ENCODE measurements at places on chromosomes 6 and 20.

- DNase-seq = no peak
Measured at GRCh38 chr6:40892223-40892622, 146.8 kb downstream of the UNC5CL start.

- no peak for DNase-seq
Measured at GRCh38 chr20:19817017-19817416, 59.0 kb downstream of the RIN2 start.

DNA sequence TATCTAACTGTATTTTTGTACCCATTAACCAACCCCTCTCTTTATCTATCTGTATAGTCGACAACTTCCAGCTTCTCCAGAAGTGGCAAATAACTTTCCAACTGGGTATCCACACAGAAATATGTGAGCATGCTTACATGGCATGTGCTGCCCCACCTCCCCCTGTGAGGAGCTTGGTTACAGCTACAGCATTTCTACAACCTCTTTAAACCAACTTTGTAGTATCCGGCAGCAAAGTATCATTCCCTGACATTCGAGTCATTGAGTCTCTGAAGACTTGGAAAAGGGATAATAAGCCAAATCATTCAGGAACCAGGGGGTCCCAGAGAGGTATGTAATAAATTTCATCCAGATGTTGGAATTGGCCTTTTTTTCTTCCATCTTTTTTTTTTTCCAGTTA lies 48.2 kb upstream of the ASIP start:
- DNase-seq = no peak

- no peak for DNase-seq
Measured at GRCh38 chr20:41623625-41624375, 5.6 kb upstream of the CHD6 start.

DNA sequence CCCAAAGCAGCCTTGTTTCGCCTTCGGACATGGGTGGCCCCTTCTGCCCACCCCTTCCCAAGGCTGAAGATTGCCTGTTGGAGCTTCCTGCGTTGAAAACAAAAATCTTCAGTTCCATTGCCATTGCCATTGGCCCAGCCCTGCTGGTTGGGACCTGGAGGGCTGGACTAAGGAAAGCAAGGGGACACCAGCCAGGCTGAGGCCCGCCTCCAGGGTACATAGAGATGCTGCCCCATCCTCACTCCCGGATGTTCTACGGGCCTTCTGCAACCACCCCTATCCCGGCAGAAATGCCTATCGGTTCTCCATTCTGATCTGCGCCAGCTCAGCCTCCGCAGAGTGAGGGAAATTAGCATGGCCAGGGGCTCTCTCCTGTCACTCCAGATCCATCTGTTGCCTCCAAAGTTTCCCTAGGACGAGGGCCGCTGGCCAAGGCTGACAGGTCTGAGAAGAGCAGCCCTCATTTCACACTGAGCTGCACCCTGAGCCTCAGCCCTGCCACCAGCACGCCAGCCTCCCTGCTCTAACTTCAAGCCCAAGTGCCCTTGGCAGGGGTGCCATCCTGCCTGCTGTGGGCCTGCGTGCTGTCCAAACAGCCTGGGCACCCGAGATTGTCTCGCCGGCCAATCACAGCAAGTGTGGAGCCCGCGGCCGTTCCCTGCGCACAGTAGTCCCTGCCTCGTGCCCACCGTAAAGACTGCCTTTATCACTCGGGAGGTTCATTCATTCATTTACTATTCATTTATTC lies 13.4 kb upstream of the STX16 start:
- DNase-seq = no peak

DNA sequence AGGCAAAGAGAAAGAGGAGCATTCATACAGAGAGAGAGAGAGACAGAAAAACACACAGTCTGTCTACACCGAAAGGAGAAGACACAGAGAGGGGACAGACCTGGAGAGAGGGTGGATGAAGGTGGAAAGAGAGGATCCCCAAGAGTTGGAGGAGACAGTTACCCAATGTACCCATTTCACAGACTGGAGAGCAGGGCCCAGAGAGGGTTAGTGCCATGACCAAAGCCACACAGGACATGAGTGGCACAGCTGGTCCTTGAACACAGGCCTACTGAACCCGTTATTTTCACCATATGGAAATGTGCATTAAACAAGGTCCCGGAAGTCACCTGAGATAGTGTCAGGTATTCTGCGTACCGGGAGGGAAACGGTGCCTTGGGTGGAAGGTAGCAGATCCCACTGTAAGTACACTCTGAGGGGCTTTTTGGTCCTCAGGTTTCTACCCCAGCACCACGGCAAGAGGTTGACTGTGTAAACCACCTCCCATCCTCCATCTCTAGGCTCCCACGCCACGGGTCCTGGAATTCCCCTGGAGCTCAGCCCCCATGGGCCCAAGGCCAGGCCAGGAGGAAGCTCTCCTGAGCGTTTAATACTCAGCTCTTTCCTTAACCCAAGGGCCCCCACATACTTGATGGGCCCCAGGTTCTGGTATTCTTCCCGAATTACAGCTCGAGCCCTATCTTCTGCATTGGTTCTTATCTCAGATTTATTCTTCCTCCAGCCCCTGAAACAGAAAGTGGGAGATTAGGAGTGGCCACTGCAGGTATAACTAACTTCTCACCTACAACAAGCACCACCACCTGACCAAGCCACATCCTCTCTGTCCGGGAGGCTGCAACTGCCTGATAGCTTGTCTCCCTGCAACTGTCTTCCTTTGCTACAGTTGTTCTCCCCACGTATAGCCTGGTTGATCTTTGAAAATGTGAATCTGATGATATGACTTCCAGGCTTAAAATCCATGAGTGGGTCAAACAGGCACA lies 38.4 kb upstream of the OCSTAMP start:
- no peak for DNase-seq

- no peak for DNase-seq
Measured at GRCh38 chr6:149716181-149716963, 1.5 kb downstream of the LATS1 start.

GRCh38 chr20:11222243-11222642 lies 548.4 kb upstream of the JAG1 start:
- DNase-seq = no peak

- DNase-seq = no peak
Measured at GRCh38 chr20:47296950-47297349, 59.5 kb downstream of the ZMYND8 start.

DNA sequence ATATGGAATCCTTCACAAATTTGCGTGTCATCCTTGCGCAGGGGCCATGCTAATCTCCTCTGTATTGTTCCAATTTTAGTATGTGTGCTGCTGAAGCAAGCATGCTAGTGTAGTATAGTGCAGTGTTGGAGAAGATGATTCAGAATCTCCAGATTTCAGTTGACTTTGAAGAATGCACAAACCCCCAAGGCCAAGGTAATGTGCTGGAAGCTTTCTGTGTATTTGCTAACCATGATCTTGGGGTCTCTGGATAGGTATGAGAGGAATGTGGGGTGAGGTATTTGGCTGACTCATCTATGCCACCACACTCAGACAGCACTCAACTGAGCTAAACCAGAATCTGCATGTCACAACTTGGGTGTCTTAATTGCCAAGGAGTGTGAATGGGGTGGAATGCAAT lies 42.6 kb upstream of the DEK start:
- DNase-seq = no peak

DNA sequence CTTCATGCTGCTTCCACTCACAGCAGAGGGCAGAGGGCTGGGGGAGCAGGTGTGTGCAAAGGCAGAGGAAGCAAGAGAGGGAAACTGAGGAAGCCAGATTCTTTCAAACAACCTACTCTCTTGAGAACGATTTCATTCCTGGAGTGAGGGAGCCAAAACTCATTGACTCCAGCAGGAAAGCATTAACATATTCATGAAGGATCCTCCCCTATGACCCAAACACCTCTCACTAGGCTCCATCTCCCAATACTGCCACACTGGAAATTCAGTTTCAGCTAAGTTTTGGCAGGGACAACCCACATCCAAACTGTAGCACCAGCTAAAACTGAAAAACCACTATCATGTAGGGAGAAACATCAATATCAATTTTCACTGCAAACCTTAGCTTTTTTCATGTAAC lies 125.1 kb downstream of the OLIG3 start:
- DNase-seq = no peak
